ENCODE measurements at places on chromosomes 5 and 9. TPM values are rescaled to one million over a fixed set of nuclear protein-coding genes. Genes with fewer than 3 reads are reported as not detected.
A peak's percentile ranks its signal among the peaks of the same experiment; 100 is the strongest.

DNA sequence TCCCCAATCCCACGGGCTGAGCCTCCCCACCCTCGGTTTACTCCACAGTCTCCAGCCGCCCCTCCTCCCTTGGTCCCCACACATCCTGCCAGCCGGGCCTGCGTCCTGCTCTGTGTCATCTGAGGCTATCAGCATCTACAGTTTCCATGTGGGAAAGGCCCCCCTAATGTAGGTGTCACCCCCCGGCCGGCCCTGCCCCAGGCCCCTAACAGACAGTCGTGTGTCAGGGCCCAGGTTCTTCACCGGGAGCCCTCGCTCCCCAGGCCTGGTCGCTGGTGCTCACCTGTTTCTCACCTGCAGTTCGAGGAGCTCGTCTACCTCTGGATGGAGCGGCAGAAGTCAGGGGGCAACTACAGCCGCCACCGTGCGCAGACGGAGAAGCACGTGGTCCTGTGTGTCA, 62.7 kb downstream of the KCNT1 start:
- DNase-seq: no peak

- DNase-seq: no peak
Observed at GRCh38 chr9:84937180-84937579, 267.7 kb downstream of the NTRK2 start.

GRCh38 chr5:140549237-140550144, 2.0 kb downstream of the EIF4EBP3 start:
- DNase-seq: peak; percentile 63

DNA sequence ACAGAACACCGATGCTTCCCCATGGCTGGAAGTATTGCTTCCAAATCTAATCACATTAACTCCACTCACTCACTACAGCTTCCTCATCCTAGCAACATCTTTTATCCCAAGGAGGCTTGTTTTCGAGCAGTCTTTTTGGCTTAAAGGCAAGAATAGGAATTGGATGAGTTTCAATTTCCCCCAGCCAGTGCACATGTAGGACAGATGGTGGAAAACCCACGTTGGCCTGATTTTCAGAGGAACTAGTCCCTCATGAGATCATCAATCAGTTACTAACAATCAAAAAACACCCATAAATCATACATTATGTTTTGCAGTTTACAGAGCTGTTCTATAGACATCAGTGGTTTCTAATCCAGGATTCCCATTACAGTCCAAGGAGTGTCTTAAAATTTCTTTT, 48.5 kb upstream of the AGXT2 start:
- no peak for DNase-seq

Gene TNC
- 1.8 TPM for total RNA-seq

Gene SAXO1
- total RNA-seq: not detected
